ENCODE measurements at places on chromosomes 1 and 21.
A peak's percentile ranks its signal among the peaks of the same experiment; 100 is the strongest.

DNA sequence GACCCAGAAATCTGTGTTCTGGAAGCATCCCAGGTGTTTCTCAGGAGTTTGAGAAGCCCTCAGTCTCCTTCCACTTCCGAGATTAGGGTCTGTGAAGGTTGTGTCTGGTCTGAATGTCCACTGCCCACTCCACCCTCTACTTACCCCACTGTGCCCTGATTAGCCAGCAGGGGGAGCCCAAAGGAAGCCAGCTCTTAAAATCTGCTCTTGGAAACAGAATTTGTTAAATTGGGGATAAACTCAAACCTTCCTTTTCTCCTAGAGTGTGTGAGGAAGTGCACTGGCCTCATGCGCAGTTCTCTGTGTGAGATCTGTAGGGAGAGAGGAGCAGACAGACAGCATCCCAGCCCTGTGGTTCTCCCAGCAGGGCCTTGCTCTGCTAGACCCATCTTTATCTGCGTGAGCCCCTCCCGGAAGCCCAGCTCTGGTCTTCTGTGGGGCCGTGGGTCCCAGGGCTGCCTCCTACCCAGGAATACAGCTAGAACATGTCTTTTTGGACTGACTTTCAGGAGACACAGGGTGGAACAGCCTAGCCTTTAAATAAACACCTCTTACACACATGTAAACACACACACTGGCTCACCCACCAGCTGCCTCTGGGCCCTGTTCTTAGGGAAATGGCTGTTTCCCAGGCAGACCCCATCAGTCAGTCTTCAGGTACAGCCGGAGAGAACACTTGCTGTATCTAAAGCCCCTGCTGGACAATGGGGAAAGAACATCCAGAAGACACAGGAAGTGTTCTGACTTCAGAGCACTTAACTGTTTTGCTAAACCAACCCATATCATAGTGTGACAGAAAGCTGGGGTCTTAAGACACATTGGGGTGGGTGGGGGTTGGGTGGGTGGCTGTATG, 52.2 kb downstream of the SMYD2 start:
- DNase-seq = no peak

DNA sequence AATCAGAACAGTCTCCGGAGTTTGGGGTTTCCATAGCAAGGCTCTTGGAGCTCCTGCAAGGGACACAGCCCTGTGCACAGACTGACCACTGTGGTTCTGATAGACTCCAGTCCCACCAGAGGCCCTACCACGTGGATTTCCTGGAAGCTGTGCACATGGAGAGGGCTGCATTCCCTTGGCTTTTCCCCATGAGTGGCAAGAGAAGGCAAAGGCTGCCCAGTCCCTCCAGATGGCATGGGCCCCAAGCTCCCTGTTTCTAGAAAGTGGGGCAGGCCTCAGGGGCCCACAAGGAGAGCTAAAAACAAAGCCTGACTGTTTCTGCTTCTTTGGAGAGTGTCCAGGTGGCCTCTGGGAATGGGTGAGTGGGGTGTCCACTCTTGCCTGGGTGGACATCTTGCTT, 87.5 kb downstream of the DDX20 start:
- no peak for DNase-seq

DNA sequence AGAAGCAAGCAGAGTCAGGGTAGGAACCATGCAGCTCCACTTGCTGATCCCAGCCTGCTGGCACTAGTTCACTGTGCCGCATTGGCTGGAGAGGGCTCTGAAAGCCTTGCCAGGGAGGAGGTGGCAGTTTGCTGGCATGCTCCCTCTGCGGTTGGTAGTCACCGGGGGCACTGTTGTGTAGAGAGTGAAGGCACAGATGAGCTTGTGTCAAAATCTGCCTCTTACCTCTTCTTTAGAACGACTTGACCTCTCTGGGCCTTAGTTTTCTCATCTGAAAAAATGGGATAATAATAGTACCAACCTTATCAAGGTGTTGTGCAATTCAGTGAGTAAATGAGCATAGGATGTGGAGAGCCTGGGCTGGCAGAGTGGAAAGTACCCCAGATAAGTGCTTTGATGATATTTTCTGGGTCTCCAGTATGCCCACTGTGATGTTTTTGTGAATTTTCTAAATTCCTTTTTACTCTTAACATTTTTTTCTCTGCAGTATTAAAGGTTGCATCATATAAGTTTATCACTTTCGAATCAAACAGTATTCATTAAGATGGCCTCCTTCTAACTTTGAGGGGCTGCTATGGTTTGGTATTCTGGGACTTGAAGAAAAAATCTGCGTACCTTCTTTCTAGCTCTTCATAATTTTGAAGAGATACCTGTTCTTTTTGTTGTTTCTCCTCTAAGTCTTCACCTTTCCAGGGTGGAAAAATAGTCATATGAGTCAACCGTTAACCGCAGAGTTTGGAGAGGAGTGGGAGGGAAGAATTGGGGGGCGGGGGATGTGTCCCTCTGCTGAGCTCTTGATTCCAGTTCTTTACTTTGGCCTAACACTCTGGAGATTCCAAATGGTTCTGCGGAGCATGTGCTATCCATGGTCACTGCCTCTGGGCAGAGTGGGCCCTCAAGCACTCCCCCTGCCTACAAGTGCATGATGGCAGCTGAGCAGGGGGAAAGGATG, 26.8 kb downstream of the SZRD1 start:
- DNase-seq = no peak

DNA sequence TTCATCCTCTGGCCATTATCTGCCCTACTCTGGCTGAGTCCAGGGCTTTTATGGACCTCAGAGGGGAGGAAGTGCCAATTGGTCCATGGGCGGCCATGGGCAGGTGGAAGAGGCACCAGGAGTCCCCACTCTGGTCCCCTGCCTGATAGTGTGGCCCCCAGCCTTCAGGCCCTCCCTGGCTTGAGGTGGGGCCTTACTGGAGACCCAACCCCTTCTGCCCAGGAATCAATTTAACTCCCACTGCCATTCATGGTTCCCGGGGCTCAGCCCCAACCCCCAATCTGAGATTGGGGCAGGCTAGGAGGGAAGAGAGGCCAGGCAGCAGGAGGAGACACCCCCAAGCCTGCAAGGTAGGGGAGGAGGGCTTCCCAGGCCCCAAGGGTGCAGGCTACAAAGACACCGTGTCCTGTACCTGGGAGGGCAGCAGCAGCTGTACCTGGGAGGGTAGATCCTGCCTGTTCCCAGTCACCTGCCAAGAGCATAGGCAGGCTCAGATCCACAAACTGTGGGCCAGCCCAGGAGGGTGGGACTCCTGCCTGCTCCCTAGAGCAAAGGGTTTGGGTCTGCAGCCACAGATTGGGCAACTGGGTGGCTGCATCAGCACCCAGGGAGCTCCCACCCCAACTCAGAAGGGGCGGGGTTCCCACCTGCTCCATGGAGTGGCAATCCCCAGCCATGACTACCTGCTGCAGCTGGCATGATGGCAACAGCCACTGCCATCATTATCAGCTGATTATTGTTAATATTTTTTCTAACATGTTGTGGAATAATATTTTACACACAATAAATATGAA, 1044.1 kb upstream of the B3GALT2 start:
- DNase-seq = no peak

GRCh38 chr21:16768096-16768495, 744.7 kb upstream of the CXADR start:
- no peak for DNase-seq

GRCh38 chr21:46349134-46349760, 25.3 kb downstream of the PCNT start:
- no peak for DNase-seq

DNA sequence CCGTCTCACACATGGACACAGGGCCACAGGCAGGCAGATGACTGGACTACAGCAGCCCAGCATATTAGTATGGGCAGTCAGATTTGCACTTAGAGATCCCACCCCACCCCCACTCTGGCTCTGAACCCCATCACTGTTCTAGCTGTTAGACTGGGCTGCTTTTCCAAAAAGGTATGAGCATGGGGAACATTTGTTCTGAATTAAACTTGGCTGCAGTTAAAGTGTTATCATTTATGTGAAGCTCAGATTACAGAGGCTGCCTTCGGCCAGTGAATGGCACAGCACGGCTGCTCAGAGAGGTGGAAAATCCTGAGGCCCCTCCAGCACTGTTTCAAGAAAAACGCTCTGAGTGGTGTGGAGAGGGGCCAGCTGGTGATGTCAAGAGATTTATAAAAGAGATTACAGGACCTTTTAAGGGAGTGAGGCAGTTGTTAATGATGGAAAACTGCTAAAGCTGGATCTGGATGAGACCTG, 6.9 kb upstream of the NOS1AP start:
- DNase-seq = no peak

- DNase-seq = no peak
Measured at GRCh38 chr1:61674221-61674620, 50.7 kb downstream of the TM2D1 start.

GRCh38 chr21:39385299-39386145, 36.6 kb upstream of the HMGN1 start:
- DNase-seq = peak; percentile 75

DNA sequence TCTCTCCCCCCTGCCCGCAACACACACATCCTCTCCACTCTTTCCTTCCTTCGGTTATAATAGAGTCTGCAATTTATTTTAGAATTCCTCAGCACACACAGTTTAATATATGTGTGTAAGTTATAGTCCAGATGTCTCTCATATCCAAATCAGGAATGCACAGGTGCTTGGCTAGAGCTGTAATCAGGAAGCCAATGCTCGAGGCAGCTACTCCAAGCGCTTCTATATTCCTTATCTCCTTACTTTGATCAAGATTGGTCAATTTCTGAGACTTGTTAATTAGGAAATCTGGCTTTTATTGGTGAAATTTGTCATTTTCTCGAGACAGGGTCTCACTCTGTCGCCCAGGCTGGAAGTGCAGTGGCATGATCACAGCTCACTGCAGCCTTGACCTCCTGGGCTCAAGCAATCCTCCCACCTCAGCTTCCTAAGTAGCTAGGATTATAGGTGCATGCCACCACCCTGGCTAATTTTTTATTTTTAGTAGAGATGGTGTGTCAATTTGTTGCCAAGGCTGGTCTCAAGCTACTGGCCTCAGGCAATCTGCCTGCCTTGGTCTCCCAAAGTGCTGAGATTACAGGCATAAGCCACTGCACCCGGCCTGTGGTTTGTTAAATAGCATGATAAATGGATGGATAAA, 27.7 kb downstream of the RPL5 start:
- no peak for DNase-seq

GRCh38 chr1:54161495-54162168, 8.8 kb upstream of the CDCP2 start:
- DNase-seq = no peak

GRCh38 chr1:94713472-94714141, 106.5 kb upstream of the SLC44A3 start:
- DNase-seq = no peak

- peak; percentile 34 for DNase-seq
Measured at GRCh38 chr1:26529655-26530409, at the start of gene RPS6KA1. Gene RPS6KA1, plus strand, starts transcription at chr1:26529761. Its CDS starts 160 bp downstream, at chr1:26529921.

GRCh38 chr21:41614511-41614910, 106.6 kb upstream of the TMPRSS2 start:
- DNase-seq = no peak

DNA sequence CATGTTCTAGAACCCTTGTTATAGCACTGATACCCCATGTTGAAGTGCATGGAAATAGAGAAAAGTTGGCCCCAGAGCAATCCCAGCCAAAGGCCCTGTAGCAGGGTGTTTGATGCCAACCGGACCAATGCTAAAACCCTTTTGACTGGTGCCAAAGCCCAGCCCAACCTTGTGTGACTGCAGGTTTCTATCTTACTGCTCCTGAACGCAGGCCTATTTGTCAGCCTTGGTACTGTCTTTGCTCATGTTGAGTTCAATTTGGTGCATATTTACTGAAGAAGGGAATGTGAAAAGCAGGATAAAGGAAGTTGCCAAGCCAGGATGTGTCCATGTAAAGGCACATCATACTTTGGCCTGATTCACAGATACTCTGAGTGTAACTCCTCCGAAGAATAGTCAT, 51.7 kb upstream of the NFASC start:
- DNase-seq = no peak

DNA sequence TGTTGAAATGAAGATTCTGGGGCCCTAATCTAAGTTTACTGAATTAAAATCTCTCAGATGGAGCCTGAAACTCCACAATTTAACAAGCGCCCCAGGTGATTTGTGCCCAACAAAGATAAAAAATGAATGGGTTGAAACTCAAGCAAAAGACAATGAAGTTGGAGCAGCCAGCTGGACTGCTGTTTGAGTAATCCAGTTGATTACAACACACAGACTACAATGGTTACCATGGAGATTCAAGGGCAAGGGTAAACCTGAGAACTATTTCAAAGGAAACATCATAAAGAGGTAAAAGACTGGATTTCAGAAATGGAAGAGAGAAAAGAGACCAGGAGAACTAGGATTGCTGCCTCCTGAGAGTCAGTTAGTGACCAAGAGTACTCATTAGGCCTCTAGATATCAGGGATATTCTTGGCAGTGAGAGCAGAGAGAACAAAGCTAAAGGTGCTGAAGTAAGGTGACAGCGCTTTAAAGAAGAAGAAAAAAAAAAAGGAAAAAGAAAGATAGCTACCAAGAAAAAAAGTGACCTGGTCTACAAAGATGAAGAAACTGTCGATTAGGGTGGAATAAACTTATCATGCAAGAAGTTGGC, 44.5 kb downstream of the LRRC53 start:
- DNase-seq = no peak

- no peak for DNase-seq
Measured at GRCh38 chr1:62229468-62229867, 34.8 kb downstream of the L1TD1 start.

- DNase-seq = no peak
Measured at GRCh38 chr1:36106269-36106668, 17.6 kb downstream of the ADPRS start.

DNA sequence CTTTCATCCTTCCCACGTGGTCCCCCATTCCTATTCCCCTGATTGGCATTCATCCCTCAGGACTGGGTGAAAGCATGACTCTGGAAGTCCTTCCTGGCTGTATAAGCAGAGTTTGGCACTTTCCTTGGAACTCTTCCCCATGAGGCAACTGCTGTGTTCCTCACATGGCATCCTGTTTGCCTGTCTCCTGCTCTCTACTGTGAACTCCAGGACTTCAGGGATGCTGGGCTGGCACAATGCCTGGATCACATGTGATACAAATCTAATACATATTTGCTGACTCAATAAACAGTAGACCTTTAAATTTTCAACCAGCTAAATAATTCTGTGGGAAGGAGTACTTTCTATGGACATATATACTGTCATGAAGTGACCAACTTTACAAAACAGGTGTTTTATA, 46.8 kb upstream of the EDEM3 start:
- DNase-seq = no peak

DNA sequence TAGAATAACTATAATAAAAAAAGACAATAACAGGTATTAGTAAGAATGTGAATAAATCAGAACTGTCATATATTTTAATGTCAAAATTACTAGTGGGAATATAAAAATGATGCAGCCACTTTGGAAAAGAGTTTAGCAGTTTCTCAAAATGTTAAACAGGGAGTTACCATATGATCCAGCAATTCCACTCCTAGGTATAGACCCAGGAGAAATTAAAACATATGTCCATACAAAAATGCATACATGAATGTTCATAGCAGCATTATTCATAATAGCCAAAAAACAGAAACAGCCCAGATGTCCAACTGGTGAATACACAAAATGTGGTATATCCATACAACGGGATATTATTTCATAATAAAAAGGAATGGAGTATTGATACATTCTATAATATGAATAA, 71.6 kb downstream of the NVL start:
- DNase-seq = no peak

GRCh38 chr1:211259638-211260126, 516 bp downstream of the RCOR3 start:
- peak; percentile 52 for DNase-seq

All from CD4-positive, alpha-beta T cell (primary cell).